SHP77 treated with DMSO at 0.1 percent for 48 hours (cell line): ENCODE measurements at places on chromosomes 7 and 10.

DNA sequence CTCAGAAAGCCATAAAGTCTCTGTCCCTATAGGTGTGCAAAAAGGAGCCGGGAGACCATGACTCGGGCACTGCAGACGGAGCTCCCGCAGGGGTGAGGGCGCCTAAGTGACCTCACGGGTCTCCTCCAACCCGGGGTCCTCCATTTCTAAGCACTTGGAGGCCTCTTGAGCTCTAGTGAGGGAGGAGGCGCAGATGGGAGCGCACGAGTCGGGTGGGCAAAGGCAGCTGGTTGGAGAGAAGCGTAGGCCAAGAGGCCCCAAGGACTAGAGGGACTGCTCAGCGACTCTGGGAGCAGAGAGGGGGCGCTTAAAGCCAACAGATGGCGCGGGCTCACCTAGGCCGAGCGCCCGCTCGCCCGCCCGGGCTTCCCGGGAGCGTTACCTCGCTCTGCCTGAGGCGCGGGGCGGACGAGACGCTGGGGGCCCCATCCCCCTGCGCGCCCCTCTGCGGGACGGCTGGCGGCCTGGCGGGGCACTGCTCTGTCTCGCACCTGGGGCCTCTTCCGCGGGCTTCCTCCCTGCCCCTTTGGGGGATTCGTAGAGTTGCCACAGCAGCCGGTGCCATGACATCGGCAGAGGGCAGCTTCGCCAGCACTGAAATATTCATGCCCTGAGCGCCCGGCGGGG lies 523 bp upstream of the CDH23 start:
- DNase-seq = no peak

DNA sequence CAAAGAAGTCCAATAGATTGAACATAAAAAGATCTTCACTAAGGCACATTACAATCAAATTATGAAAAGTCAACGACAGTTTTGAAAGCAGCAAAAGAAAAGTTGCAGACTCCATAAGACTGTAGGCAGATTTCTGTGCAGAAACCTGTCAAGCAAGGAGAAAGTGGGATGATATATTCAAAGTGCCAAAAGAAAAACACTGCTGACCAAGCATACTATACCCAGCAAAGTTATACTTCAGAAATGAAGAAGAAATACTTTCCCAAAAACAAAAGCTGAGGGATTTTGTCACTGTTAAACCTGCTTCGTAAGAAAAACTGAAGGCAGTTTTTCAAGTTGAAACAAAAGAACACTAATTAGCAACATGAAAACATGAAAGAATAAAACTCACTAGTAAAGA lies 145.5 kb downstream of the ZEB1 start:
- no peak for DNase-seq

- DNase-seq = no peak
Observed at GRCh38 chr10:77564731-77565589, 72.6 kb downstream of the KCNMA1 start.

DNA sequence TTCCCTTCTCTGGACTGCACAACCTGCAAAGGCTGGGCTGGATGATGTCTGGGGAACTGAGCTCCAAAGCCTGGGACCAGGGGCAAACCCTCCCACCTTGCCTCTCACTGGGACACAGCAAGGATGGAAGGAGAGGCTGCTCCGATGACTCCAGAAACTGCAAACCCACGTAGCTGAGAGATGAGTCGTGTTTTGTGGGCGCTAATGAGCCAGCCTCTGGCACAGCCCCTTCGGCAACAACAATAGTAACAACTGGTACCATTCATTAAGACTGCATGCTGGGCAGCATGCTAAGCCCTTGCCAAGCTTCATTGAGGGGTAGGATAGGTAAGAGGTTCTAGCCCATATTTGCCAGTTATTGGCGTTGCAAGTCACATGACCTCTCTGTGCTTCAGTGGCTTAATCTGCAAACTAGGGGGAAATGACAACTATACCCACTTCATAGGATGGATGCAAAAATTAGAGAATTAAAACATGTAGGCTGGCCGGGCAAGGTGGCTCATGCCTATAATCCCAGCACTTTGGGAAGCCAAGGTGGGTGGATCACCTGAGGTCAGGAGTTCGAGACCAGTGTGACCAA lies 145.9 kb downstream of the SH3PXD2A start:
- no peak for DNase-seq

GRCh38 chr10:112115781-112116385 lies 67.7 kb downstream of the GPAM start:
- peak; percentile 30 for DNase-seq

DNA sequence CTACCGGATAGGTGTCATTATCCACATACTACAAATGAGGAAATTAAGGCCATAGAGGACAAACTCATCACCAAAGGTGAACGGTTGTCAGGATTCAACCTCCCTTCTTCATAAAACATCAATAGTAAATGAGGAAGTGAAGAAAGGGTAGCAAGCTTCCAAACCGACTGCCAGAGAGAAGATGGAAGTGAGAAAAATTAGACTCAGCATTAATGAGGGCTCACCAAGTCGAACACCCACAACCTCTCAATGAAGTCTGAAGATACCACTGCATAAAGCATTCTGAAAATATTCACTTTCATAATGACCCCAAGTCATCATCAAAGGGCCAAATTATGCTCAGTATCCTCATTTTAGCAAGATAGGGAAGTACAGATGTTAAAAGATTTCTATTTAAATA lies 29.6 kb downstream of the ABCB4 start:
- DNase-seq = no peak

DNA sequence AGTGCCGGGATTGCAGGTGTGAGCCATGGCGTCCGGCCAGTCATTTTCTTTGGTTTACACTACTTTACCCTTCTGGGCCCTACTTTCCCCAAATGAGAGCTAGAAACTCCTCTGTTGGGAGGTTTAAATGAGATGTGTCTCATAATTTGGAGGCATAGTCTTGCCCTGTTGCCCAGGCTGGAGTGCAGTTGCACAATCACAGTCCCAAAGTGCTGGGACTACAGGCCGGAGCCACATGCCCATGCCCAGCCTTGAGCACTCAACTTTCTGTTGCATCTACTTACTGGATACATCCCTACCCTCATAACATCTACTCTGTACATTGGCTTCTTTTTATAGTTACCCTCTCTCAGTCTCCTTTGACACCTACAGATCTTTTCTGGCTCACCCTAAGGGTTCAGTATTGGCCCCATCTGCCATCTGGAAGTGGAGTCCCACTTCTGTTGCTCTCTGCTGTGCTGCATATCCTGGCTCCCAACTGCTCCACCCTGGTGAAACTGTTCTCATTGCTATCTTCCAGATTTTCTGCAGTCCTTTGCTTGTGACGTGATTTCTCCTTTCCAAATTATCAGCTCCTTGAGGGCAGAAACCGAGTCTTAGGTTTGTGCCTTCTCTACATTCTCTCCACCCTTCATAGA lies 8.4 kb downstream of the EIF4H start:
- DNase-seq = no peak

DNA sequence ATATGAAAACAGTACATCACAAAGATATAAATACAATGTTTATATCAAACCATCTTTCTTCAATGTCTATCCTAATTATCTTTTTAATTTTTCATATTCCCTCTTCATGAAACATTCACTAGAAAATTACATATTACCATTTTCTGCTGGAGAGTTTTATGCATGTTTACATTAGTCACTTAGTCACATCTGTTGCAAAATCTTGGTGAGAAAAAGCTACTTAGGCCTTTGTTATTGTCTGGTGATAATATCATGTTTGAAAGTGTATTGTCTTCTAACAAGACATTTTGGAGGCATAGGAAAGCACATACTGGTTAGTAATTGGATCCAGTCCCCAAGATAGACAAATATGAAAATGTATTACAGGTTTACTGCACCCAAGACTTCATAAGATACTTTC lies 163.6 kb downstream of the GNAI1 start:
- no peak for DNase-seq

DNA sequence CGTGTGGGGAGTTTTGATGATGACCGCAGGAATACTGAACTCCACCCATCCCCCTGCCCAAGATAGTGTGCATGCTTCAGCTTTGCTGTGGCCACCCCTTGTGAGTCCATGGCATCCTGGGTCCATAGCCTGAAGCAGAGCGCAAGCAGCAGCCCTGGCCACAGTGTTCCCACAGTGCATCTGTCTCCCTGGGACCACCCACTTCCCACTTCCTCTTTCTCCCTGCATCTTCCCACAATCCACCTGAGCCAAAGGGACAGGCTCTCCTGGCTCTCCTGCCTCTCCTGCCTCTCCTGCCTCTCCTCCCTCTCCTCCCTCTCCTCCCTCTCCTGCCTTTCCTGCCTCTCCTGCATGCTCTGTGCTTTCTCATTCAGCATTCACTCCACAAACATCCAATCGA lies 150.7 kb downstream of the PAXIP1 start:
- no peak for DNase-seq

GRCh38 chr10:33781606-33782395 lies 447.3 kb upstream of the NRP1 start:
- no peak for DNase-seq

DNA sequence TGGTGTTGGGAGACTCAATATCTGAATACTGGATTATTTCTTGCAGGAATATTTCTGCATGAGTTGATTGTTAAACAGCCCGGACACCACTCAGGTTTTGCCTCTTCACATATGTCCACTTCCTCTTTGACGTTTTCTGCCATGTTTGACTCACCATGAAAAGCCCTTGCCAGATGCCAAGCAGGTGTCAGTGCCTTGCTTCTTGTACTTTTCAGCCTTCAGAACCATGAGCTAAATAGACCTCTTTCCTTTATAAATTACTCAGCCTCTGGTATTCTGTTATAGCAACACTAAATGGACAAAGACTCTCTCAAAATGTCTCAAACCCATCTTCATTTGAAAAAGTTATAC lies 24.7 kb upstream of the MACC1 start:
- DNase-seq = no peak

- no peak for DNase-seq
Observed at GRCh38 chr7:21777921-21778320, 167.8 kb downstream of the CDCA7L start.

- no peak for DNase-seq
Observed at GRCh38 chr7:92343714-92344113, 97.9 kb downstream of the ANKIB1 start.

GRCh38 chr7:36985866-36986400 lies 261.6 kb upstream of the AOAH start:
- peak; percentile 81 for DNase-seq
